Activated naive CD8-positive, alpha-beta T cell treated with anti-CD3 and anti-CD28 coated beads for 36 hours (primary cell): ENCODE measurements at places on chromosomes 16 and 17.

GRCh38 chr17:59899099-59899498 lies 6.2 kb downstream of the RPS6KB1 start:
- DNase-seq = no peak

DNA sequence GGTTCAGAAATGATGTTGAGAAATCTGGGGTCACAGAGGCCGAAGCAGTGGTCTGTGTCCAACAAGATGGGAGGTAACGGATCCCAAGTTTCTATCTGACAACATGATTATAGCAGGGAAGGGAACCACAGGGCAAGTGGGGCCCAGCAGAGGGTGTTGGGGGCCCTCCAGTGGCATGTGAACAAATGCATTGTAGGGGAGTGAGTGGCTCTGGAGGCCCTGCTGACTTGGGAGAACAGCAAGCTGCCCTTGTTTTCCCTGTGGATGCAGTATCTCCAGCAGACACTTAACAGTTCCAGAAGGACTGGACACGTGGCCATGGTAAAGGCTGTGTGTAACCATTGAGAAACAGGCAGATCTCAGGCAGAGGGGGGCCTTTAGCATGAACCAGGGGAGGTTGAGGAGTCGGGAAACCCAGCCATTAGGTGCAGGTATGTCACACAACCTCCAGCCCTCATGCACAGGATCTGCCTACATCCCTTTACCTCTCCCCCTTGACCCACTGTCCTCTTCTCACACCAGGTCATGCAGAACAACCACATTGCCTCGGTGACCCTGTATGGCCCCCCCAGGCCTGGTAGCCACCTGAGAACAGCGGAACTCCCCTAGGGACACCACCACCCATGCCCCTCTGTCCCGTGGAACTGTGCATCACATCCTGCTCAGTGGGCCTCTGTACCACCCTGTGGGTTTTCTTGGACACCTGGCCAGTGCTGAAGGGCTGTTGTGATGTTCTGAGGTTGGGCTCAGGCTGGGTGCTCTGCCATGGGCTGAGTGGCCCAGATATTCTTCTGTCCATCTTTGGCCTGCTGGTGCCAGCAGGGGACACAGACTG lies 4.1 kb downstream of the B3GNT9 start:
- no peak for DNase-seq

- DNase-seq = no peak
Measured at GRCh38 chr16:81537721-81538561, 93.3 kb downstream of the CMIP start.

GRCh38 chr16:51455398-51455797 lies 304.3 kb upstream of the SALL1 start:
- no peak for DNase-seq

DNA sequence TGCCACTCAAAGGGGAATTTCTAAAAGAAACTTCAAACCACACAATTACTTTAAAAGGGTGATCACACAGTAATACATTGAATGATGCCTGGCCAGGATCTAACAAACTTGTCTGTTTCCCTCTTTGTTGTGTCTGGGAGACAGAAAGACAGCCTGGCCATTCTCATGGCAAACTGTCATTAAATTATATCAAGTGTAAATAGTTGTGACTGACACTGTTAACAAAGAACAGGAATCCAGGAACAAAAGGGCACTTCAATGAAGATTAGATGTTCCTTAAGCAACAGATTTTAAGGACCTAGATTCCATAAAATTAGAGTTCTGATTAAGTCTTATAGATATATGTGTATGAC lies 383.6 kb downstream of the KCNJ2 start:
- no peak for DNase-seq
